Stimulated activated CD4-positive, alpha-beta T cell treated with anti-CD3 and anti-CD28 coated beads, Interleukin-2, amount 100 ng/mL, for 24 hours (primary cell): ENCODE measurements at places on chromosomes 1 and 21.

GRCh38 chr1:88647249-88647645, 36.8 kb upstream of the PKN2 start:
- DNase-seq, result no peak

DNA sequence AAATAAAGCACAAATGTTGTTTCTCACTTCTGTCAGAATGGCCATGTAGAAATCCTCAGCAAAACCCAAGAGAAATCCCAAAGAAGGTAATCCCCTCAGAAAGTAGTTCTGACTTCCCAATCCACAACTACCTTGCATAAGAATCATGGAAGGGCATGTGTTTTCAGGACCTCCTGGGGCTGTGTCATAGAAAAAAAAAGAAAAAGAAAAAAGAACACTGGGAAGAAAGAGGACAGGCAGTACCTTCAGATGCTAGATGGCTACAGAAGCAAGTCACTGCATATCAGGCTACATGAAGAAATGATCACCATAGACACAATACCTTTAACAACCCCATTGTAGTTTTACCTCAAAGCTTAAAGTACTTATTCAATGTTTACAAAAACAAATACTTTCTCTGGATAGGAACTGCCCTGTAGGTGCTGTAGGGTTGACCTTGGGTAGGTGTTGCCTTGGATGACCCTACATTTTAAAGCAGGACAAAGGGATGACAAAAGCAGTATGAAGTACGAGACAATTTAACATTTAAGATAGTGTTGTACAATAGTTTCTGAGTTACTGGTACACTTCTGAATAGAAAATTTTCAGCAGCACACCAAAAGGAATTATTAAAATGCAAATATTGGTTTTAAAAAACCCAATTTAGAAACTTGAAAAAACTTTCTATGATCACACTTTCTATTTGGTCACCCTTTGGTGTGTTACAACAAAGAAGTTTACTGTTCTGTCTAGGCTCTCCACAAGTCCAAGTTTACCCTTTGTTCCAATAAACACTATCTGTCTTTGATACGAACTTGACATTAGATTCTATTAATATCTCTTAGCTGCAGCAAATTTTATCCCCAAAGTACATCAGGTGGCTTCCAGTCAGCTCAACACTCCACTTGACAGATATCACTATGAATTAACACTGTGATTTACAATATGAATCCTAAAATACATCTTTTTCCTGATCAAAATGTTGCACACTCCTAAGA, 5.0 kb downstream of the TRIT1 start:
- no peak for DNase-seq

GRCh38 chr1:26283279-26283853, 3.5 kb downstream of the SH3BGRL3 start:
- DNase-seq, result no peak

- DNase-seq, result no peak
Observed at GRCh38 chr1:53075761-53076163, 13.7 kb downstream of the PODN start.

DNA sequence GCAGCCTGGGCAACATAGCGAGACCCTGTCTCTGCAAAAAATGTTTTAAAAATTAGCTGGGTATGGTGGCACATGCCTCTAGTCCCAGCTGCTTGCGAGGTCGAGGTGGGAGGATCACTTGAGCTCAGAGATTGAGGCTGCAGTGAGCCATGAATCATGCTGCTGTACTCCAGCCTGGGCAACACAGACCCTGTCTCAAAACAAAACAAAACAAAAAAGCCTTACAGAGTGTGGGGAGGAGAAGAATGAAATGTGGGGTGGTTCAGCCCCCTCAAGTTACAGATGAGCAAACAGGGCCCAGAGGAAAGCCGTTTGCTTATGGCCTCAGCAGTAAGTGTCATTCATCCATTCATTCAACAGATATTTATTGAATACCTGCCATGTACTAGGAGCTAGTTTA, 40.7 kb downstream of the RPS6KA1 start:
- DNase-seq, result no peak

- DNase-seq, result no peak
Observed at GRCh38 chr1:11802616-11802972, 3.2 kb downstream of the MTHFR start.

- no peak for DNase-seq
Observed at GRCh38 chr1:98086796-98087441, 166.1 kb upstream of the DPYD start.

GRCh38 chr1:160168609-160169369, 17.4 kb downstream of the ATP1A4 start:
- no peak for DNase-seq

DNA sequence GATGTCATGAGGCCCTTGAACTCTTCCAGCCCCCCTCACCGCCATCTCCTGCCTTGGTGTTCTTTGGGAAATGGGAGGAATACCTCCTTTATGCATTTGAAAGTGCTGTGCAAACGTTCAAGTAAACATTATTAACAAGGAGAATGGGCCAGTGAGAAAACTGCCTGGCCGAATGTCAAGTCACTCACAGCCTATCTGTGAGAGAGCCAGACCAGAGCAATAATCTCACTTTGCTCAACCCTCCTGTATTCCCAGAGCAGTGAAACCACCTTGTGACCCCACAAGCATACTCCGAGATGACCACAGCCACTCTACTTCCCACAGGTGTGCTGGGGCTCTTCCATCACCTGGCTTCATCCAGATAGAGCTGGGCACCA, 5.2 kb downstream of the TAL1 start:
- DNase-seq, result no peak

DNA sequence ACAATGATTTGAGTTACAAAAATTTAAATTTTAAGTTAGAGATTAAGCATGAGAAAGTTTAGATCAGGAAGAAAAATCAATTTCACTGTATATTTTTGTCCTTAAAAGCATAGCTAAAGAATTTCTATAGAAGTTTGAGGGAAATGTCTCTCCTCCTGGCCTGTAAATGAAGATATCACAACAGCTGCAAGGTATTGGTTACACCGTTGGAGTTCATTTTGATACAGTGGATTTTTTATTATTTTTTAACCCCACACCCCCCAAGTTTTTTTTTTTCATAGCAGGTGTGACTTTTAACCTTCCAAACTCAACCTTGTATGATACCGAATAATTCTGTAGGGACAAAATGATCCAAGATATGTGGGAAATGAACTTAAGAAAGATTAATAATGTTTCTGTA, 156.3 kb downstream of the DISP1 start:
- DNase-seq, result no peak

DNA sequence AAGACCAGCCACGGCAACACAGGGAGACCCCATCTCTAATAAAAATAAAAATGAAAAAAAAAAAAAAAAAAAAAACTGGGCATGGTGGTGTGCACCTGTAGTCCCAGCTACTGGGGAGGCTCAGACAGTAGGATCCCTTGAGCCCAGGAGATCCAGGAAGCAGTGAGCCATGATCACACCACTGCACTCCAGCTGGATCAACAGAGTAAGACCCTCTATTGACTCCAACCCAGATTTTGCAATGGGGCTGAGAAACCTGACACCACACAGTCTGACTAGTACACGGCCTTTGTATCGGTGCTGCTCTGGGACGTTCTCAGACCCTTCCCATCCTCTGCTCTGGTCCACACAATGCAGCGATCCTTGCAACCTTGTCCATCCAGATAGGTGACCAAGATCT, 31.8 kb downstream of the SPATA21 start:
- no peak for DNase-seq
